ENCODE measurements at places on chromosomes 11 and 22.

- no peak for DNase-seq
Measured at GRCh38 chr11:62959422-62959980, 25.3 kb downstream of the SLC22A6 start.

GRCh38 chr11:2804189-2804588, 81.4 kb downstream of the CDKN1C start:
- no peak for DNase-seq

DNA sequence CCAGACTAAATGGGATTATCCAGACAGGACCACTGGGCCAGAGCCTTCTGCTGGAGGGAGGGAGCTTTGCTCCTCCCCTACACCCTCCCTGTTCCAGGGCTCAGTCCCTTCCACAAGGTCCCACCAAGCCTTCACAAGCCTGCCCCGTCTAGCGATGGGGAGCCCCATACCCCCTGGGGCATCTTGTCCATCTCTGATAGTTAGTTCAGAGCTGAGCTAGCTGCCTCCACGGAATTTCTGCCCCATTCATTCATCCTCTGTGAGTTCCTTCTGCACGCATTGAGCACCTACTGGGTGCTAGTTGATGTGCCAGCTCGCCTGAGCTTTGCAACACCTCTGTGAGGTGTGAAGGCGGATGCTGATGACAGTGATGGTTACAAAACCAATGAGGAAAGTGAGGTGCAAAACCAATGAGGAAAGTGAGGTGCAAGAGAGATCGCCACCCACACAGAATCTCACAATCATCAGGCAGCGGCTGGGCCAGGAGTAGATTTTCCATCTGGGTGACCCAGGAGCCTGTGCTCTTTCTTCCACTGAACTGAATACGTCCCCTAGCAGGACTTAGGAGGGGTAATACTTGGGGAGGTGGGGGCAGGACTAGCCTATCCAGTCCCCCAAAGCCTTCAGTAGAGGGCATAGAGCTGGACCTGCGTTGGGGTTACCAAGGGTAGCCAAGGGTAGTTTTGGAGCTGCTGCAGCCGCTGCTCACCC, 21.5 kb upstream of the CBX7 start:
- no peak for DNase-seq

DNA sequence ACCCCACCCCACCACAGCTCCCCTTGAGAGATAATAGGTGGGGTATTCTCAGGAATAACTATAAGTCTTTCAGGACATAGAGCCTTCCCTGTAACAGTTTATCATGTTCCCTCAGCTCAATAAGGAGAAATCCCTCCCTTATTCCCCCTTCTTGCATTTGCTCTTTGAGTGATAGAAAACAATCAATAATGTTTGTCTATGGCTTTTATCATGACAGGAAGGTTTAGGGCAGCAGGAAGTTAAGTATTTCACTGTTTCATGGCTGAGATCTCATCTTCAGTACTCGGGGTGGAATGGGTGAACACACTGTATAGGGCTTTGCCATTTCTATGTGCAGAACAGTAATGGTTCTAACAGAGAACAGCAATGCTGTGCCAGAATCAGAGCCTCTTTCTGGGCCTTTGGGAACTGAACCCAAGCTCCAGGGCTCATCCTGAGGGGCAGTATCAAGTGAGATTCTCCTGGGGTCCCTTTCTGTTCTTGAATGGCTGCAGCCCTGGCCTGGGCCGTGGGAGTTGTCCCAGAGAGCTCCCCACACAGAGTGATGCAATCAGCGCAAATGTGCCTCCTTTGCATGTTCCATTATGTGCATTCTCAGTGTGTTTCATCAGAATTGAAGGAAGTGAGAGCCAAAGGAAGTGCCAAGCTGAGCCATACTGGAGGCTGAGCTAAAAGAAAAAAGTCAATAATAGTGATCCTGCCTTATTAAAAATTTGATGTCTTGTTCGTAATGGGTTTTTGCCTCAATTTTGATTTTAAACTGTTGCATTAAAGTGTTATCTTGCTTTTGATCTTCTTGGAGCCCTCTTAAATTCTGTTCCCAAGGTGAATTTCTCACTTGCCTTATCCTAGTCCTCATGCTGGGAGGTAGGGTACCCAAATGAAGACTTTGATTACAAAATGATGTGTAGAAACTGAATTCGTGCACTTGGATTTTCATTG, 2.9 kb upstream of the CYP2R1 start:
- DNase-seq: no peak

GRCh38 chr22:33841281-33842005, 78.8 kb downstream of the LARGE1 start:
- DNase-seq: no peak

DNA sequence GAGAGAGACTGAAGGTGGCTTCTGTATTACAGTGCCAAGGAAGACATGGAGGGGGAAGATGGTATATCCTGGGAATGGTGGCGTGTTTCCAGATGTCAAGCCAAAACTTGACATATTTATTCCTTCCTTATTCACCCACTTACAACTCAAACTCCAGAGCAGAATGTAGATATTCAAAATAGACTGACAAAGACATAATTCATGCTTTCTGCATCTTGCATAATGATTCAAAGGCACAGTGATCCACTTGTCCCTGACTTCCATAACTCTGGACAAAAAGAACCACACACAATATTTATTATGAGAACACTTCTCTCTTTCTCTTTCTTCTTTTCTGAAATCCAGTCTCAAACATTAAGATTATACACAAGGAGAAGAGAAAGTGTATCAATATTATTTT, 48.9 kb downstream of the SLC17A6 start:
- DNase-seq: no peak

DNA sequence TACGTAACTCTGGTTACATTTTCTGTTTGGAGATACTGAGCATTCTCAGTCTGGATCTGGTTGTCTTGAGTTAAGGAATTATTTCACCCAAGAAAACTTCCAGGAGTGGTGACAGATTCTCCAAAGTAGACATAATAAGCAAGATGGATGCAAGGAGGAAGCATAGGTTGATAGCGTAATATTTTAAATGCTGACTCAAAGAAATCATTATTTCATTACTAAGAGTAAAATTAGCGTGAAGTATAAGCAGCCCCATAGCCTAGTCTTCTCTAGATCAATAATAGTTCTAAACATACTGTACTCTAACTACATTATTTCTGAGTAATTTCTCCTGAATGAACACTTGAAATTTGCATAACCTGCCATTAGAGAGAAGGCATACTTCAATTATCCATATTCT, 57.5 kb upstream of the MS4A8 start:
- no peak for DNase-seq

GRCh38 chr11:77163271-77163670, 35.2 kb downstream of the MYO7A start:
- no peak for DNase-seq

GRCh38 chr11:123510579-123510905, 80.5 kb downstream of the GRAMD1B start:
- DNase-seq: no peak

GRCh38 chr11:9803685-9804418, 140.0 kb downstream of the SWAP70 start:
- DNase-seq: no peak

DNA sequence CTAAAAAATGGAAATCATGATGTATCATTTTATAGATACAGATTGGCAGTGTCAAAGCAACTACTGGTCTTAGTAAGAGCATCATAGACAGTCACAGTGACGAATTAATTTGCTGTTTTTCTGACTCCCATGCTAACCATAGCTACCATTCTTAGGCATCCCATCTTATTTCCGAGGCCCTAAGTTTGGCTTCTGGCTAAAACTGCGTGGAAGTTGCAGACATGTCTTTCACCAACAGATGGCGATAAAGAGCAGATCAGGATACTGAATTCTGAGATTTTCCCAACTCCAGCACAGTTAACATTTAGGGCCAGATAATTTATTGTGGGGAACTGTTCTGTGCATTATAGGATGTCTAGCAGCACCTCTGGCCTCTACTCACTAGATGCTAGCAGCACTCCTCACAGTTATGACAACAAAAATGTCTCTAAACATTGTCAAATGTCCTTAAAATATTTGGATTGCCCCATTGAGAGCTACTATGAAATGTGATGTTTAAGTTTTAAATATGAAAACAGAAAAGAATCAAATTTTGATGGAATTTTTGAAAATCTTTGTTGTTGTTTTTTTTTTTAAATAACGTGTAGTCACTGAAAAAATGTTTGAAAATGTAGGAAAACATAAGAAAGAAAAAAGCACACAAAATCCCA, 16.3 kb downstream of the OR2AG2 start:
- DNase-seq: no peak

DNA sequence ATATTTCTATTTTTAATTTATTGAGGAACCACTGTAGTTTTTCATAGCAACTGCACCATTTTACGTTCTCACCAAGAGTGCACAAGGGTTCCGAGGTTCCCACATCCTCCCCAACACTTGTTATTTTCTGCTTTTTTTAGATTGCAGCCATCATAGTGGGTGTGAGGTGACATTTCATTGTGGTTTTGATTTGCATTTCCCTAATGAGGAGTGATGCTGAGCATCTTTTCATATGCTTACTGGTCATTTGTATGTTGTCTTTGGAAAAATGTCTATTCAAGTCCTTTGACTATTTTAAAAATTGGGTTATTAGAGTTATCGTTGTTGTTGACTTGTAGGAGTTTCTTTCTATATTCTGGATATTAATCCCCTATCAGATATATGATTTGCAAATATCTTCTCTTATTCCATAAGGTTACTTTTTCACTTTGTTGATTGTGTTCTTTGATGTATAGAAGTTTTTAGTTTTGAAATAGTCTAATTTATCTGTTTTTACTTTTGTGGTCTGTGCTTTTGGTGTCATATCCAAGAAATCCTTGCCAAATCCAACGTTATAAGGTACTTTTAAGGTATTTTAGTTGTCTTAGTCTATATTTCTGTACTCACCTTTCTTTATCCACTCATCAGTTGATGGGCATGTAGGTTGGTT, 9.0 kb downstream of the NEAT1 start:
- no peak for DNase-seq

- DNase-seq: no peak
Measured at GRCh38 chr11:105274631-105275030, 135.1 kb upstream of the CARD18 start.

DNA sequence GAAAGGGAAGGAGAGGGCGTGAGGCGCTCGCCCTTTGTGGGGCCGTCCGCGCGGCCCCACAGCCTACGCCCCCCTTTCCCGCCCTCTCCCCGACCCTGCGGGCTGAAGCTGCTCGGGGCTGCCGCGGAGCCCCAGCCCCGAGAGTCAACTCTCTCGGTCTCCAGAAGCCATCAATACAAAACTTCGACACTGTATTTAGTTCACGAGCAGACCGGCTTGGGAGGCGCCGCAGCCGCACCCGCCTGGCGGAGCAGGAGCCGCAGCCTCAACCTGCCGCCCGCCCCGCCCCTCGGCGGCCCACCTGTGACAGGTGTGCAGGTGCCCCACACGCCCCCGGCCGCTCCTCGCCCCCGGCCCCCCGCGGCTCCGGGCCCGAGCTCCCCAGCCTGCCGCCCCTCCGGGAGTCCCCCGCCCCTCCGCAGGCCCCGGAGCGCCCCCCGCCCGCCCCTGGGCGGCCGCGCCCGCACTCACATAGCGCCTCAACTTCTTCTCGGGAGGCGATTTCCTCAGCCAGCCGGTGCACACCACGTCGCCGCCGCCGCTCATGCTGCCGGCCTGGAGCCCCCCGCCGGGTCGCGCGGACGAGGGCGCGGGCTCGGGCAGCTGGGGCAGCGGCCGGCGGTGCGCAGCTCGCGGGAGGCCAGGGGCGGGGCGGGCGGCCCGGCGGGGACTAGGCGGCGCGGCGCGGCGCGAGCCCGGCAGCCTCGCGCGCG, at the start of gene GAB2:
GAB2 (minus strand) TSS at position 646 of the 713 bp plus-strand sequence; CDS start at position 546, 100 bp downstream.
- no peak for DNase-seq

DNA sequence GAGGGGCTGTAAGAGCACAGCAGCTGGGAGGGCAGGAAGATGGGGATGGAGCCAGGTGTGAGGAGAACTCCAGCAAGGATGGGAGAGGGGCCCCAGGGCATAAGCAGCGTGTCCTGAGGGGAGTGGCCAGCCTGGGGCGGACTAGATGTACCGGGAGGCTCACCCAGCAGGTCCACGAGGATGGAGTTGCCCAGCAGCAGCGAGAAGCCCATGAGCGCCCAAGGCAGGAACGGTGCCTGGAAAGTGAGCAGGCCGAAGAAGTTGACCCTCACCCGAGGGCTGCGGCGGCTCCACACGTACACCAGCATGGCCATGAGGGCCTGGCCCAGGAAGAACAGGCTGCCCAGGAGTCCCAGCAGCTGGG, 1.3 kb downstream of the DERL3 start:
- no peak for DNase-seq

GRCh38 chr11:79348976-79349682, 91.7 kb downstream of the TENM4 start:
- no peak for DNase-seq

DNA sequence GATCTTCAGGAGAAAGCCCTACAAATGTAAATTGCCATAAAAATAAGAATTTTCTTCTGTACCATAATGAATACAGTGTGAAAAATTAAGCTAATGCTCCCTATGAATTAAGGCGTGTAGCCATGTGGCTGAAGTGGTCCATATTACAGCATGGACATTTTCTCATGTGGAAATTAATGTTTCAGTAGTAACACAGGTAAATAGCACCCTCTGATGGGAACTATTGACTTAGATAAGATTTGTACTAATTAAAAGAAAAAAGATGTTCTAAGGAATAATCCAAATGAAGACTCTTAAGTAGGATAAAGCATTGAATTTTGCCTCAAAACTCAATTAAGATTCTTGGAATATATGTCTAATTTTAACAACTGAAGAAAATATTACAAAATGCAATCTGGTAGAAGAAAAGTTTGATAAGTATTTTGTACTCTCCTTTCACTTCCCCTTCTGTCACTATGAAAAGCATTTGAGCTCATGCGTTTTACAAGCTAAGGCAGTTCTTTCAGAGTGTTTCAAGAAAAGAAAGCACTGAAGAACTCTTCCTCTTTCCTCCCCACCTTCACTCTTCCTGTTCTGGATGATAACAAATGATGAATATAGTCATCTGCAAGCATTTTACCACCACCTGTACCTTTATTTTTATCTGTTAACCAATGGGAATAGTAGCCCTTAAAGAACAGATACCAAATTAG, 9.9 kb upstream of the OR8D2 start:
- DNase-seq: no peak

DNA sequence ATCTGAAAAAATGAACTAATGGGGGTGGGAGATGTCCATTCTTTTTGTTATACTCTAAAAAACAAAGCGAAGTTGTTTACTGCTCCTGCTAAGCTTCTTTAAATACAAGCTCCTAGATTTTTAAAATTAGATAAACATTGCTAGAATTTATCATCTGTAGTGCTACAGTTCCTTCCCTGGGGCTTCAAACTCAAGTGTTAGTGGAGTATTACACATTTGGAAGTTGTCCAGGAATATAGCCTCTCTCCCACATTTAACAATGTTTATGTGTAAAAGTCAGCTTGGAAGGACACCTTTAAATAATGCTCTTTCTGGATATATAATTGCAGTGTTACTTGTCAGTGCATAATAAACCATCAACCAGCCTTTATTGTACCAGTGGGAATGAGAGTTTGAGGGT, 155.5 kb downstream of the SPON1 start:
- no peak for DNase-seq

- DNase-seq: no peak
Measured at GRCh38 chr11:127039591-127039990, 39.0 kb upstream of the KIRREL3 start.

DNA sequence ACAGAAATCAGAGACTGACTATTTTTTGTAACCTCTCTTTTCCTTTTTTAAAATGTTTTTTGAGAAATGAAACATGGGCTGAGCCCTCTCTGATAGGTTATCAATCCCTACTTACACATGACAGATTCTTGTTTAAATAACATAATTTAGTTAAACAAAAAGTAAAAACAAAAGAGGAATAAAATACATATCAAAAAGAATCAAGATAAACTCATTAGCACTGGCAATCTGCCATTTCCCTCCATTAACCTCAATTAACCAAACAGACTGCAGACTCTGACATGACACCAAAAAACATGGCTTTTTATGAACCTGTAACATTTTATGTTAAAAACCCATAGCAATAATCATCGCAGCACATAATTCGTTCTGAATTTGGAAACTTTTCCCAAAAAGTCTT, 284.4 kb upstream of the MTNR1B start:
- no peak for DNase-seq
